Sciatic nerve (tissue), 2 donors: ENCODE measurements at places on chromosomes 3 and 15. TPM values are rescaled to one million over a fixed set of nuclear protein-coding genes. Genes with fewer than 3 reads are reported as not detected.

- no peak for DNase-seq
These were observed 84.4 kb downstream of the DNAJB8 start for GRCh38 chr3:128382221-128382807.

DNA sequence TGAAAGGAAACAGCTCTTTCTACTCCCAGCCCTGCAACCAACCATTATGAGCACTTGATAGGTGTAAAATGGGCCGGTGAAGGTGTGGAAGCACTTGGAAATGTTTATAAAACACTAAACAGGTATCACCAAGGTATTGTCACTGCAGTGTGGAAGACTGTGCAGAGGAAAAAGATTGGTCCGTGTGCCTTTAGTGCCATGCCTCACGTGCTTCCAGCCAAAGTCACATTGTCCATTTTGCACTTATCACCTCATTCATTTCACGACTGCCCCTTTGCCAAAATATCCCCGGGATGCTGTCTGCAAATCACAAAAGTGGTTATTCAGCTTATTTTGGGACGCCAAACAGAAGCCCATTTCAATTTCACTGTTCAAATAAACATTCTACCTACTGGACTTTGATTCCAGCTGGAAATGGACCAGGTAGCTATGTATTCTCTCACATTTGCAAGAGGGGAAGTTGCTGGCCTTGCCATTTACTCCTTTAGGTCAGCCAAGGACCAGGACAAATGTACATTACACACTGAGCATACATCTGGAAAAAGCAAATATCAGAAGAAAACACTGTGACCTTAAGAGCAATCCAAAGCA, 58.4 kb downstream of the ARRDC4 start:
- no peak for DNase-seq

GRCh38 chr15:45122719-45123118, 7.0 kb downstream of the DUOXA1 start:
- no peak for DNase-seq

GRCh38 chr3:111923806-111924205, 55.0 kb upstream of the ABHD10 start:
- DNase-seq: no peak

Gene ERICH6
- 0.49 TPM for total RNA-seq

Gene NUP210
- total RNA-seq: 5.5 TPM

Gene NCK1
- total RNA-seq: 54.3 TPM
